Left colon (tissue), 2 donors: ENCODE measurements at places on chromosomes 13 and 19.

DNA sequence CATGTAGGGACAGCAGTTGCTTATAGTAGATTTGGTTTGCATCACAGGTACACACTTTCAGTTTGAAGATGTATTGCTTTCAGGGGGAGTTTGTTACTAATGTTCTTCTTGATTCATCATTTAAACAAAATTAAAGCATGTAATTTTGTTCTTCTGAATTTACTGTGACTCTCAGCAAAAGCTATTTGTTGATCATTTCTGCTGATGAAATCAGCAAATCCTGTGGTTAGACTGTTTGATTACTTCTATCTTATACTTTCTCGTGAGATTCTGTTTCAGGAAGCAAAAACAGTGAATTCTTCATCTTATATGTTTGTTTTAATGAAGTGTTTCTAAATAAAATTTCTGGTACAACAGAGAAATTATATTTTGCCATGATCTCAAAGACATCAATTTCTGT is 497.6 kb downstream of the GPC6 start:
- DNase-seq: no peak

DNA sequence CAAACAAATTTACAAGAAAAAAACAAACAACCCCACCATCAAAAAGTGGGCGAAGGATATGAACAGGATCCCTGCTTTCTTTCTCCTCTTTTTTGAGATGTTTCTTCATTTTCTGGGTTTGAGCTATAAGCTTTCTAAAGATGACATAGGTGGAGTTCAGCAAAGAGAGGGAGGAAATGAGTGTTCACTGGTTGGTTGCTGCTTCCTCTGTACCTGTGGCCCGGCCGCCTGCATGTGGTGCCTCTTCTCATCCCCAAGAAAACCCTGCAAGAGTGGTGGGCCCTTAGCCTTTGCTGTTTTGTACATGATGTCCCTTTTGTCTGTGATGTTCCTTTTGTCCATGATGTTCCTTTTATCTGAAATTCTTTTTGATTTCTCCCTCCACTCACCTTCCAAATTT is 178.4 kb upstream of the SERP2 start:
- DNase-seq: no peak

DNA sequence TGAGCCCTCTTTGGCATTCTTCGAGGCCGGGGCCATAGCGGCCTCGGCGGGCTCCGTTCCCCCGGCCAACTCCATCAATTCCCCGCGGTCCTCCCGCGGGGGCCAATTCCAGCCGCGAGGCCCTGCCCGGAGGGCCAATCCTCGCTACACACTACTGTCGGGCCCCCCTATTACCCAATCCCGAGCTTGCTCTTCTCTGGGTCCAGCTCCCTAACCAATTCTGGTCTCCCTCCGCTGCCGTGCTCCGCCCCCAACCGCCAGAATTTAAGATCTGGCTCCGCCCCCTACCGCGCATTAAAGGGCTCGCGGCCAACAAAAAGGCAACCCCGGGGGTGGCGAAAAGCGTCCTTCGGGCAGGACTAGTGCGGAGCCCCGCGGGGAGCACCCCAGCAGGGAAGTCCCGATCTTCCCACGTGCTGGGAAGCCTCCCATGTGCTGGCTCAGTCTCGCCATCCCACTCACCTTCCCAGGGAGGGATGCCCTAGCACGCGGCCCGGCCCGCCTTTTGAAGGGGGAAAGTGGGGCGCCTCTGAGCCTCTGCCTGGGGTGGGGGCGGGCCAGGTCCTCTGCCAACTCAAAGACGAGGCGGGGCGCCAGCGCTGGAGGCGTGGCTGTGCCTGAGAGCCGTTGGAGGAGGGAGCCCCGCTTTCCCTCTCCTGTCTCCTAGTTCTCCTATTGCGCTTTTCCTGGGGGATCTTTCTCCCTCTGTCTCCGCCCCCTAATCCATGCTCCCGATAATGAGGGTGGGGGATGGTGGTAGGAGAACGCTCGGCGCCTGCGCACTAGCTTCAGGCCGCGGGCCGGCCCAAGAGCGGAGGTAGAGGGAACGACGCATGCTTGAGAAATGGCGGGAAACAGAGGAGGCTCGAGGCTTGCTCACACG is 3.5 kb downstream of the LIPE start:
- peak; percentile 91 for DNase-seq

DNA sequence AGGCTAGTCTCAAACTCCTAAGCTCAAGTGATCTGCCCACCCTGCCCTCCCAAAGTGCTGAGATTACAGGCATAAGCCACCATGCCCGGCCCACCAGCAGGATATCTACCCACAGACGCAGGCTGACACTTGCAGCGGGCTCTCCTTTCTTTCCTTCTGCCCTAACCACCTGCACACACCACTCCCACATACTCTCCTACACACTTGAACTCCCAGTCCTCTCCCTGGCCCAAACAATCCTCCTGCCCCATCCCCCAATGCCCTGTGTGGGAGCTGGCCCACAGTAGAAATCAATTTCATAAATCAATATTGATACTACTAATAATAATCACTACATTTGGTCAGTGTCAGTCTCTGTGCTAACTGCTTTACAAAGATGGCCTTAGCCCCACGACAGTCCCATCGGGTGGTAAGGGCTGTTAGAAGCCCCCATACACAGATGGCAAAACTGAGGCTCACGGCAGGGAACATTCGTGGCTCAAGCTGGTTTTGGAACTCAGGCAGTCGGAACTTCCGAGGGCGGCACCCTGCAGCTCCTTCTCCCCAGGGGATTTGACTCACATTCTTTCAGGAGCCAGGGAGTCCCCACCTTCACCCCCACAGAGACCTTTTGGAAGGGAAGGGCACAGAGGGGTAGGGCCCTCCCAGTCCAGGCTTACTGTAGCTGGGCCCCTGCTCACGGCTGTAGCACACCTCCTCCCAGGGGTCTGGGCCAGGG is 3.4 kb upstream of the DPF1 start:
- DNase-seq: no peak

DNA sequence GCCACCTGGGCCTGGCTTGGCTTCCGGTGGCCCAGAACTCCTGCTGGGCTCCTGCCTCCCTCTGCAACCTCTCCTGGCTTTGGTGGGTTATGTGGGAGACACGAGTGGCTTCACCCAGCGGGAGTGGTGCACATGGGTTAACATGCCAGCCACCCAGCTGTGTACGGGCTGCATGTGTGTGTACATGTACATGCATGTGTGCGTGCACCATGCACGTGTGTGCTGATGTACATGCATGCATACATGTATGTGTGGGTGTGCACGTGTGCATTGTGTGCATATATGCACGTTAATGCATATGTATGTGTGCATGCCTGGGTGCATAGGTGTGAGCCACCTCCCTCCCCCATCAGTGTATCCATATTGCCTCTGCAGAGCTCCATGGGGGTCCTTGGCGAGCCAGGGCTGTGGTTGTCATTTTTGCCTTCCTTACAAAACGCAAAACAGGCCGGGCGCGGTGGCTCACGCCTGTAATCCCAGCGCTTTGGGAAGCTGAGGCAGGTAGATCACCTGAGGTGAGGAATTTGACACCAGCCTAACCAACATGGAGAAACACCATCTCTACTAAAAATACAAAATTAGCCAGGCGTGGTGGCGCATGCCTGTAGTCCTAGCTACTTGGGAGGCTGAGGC is 12.5 kb downstream of the GNA11 start:
- DNase-seq: no peak

DNA sequence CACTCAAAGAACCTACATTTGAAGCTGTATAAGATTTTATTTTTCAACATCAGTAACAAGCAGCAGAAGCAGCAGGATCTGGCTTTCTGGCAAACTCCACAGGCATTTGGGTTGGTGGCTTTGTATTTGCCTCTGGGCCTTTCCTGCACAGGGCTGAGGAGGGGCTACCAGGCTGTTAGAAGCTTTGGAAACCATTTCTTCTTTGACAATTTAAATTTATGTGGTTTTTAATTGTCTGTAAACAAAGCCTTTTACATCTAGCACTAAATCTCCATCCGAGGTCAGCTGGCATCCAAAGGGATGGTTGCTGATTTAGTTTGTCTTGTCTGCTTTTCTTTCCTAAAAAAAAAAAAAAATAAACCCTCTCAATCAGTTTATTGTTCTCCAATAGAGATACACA is 127.5 kb upstream of the OBI1 start:
- no peak for DNase-seq

GRCh38 chr19:16418597-16418962 is 53.2 kb downstream of the EPS15L1 start:
- DNase-seq: no peak

DNA sequence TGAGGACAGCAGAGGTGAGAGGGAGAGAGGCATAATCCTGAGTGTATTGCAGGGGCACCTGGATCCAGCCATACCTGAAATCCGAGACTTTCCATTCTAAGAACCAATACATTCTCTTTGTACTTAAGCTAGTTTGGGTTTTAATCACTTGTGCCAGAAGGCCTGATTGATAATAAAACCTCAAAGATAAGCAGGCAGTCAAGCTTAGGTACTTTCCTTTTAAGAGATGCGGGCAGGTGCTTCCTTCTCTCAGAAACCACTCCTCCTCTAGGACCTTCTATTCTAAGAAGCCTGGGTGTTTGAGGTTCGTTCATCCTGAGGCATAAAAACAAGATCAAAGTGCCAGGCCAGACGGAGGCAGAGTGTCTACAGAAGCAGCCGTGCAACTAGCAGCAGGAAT is 22.2 kb downstream of the FAM187B start:
- DNase-seq: no peak

DNA sequence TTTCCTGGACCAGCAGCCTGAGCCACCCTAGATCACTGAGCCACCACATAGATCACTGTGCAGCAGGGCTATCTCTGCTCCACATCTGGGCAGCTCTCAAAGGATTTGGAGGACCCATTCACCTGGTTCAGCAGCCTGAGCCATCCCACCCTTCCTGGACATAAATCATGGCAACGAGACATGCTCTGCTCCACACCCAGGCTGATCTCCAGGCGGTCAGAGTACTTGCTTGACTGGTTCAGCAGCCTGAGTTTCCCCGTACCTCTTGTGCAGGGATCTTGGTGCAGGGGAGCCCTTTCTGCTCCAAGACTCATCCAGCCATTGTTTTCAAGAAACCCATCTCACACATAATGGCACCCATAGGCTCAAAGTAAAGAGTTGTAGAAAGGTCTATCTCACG is 195.3 kb downstream of the LIG4 start:
- DNase-seq: no peak

GRCh38 chr19:12949363-12950283 is 4.0 kb downstream of the RAD23A start:
- DNase-seq: no peak

DNA sequence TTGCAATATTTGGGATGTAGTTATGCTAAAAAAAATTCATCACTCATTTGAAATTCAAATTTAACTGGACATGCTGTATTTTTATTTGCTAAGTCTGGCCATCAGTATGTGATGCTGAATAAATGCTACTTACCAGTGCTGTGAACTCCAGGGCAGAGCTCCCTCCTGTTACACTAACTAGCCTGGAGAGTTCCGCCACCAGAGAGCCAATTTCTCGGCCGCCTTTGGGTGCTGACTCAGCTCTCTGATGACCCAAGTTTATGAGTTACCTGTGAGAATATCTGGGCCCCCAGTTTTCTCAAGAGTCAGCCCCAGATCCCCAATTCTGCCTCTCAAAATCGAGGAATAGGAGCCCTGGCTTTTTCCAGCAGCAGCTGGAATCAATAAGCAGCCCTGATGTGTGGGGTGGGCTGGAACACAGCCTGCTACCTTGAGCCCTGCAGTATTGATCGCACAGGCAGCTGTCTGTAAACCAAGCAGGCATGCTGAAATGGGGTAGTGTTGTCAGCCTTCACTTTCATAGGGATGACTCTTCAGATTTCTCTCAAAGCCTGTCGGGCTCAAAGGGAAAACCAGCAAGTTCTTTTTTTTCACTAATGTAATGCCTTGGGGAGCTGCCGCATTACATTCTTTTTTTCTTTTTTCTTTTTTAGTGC is 113.7 kb downstream of the DNAJC15 start:
- DNase-seq: no peak

GRCh38 chr13:81872581-81872980 is 1531.7 kb upstream of the SPRY2 start:
- no peak for DNase-seq

DNA sequence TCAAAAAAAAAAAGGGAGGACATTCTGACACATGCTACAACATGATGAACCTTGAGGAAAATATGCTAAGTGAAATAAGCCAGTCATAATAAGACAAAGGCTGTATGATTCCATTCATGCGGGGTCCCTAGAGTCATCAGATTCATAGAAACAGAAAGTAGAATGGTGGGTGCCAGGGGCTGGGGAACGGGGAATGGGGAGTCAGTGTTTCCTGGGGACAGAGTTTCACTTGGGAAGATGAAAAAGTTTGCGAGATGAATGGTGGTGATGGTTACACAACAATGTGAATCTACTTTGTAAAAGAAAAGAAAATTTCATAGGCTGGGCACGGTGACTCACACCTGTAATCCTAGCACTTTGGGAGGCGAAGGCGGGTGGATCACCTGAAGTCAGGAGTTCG is 6.1 kb upstream of the CLEC4G start:
- DNase-seq: no peak

DNA sequence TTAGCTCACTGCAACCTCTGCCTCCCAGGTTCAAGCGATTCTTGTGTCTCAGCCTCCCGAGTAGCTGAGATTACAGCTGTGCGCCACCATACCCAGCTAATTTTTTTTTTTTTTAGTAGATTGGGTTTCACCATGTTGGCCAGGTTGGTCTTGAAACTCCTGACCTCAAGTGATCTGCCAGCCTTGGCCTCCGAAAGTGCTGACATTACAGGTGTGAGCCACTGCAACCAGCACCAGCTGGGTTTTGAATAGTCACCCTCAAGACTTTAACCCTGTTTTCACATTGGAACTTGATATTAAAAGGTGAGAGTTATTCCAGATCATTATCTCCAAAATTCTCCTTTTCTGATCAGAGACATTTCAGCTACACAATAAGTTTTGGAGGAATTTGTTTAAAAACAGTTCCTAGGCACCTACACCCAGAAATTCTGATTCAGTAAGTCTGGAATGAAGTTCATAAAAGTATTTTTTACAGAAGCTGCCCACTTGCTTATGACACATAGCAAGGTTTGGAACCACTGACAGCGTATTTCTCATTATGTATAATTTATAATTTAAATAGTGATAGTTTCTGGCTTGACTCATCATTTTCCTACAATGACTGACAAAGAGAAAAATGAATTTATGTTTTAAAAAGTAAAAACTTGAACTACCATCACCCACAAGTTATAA is 417.3 kb downstream of the DIAPH3 start:
- no peak for DNase-seq

DNA sequence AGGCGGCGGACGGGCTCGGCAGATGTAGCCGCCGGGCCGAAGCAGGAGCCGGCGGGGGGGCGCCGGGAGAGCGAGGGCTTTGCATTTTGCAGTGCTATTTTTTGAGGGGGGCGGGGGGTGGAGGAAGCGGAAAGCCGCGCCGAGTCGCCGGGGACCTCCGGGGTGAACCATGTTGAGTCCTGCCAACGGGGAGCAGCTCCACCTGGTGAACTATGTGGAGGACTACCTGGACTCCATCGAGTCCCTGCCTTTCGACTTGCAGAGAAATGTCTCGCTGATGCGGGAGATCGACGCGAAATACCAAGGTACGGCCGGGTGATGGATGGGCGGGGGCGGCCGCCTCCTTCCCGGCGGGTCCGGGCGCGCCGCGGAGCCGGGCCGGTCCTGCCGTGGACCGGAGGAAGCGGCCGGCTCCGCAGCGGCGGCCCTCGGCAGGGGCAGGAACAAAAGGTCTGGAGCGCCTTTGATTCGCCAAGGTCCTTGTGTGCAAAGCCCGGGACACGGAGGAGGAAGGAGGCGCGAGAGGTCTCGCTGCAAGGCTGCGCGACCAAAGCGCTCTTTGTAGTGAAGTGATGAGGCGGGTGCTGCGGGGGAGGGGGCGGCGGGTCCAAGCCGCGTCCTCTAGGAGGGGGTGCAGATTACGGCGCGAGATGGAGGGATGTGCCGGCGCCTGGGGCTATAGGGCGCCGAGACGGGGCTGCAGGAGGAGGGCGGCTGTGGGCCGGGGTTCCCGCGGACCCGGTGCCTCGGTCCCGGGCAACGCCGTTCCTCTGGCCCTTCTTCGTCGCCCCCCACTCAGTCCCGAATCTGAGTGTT is 689 bp downstream of the ING1 start:
- DNase-seq: peak; percentile 76
